Sigmoid colon (tissue), 7 donors: ENCODE measurements at places on chromosomes 2 and 18. TPM values are rescaled to one million over a fixed set of nuclear protein-coding genes. Genes with fewer than 3 reads are reported as not detected.

CAPN14 gene
- polyA plus RNA-seq, result not detected

DNA sequence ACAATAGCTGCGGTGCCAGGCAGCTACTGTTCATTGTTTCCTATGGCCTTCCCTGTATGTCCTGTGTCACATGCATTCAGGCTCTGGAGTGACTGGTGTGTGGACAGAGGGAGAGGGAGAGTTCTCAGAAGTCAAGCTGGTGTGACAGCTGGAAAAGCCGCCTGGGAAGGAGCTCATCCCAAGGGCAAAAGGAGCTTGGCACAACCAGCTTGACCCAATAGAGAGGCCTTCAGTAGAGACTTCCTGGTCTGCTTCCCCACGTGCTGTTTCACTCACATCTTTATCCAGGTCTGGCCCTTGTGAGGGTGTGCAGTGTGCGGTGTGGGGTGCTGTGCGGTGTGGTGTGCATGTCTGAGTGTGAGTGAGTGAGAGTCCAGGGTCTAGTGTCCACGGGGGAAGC lies 11.1 kb upstream of the NT5DC4 start:
- no peak for DNase-seq

DNA sequence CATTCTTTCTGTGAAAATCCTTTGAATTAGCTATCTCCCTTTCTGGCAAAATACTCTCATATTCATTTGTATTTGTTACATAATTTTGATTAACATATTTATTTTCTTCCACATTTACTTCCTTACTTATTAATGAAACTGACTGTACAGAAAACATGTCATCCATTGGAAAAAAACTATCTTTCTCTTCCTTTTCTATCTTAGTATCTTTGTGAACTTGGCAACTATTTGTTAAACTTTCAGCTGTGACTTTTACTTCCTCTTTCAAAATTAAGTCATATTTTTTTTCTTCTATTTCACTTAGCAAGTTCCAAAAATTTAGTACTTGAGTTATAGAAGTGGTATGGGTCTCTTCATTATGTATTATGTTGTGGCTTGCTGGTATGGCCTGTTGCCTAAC lies 2.6 kb downstream of the RAD51AP2 start:
- DNase-seq, result no peak

DNA sequence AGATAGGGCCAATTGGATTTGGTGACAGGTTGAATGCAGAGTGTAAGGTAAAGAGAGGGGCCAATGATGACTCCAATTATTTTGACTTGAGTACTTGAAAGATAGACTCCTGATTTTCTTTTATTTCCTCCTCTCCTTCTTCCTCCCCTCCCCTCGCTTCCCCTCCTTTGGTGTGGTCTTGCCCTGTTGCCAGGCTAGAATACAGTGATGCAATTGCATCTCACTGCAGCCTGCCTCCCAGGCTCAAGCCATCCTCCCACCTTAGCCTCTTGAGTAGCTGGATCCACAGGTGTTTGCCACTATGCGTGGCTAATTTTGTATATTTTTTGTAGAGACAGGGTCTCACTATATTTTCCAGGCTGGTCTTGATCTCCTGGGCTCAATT lies 2.3 kb downstream of the DGUOK start:
- no peak for DNase-seq

- DNase-seq, result no peak
Measured at GRCh38 chr18:46243673-46244072, 139.5 kb downstream of the HAUS1 start.

DNA sequence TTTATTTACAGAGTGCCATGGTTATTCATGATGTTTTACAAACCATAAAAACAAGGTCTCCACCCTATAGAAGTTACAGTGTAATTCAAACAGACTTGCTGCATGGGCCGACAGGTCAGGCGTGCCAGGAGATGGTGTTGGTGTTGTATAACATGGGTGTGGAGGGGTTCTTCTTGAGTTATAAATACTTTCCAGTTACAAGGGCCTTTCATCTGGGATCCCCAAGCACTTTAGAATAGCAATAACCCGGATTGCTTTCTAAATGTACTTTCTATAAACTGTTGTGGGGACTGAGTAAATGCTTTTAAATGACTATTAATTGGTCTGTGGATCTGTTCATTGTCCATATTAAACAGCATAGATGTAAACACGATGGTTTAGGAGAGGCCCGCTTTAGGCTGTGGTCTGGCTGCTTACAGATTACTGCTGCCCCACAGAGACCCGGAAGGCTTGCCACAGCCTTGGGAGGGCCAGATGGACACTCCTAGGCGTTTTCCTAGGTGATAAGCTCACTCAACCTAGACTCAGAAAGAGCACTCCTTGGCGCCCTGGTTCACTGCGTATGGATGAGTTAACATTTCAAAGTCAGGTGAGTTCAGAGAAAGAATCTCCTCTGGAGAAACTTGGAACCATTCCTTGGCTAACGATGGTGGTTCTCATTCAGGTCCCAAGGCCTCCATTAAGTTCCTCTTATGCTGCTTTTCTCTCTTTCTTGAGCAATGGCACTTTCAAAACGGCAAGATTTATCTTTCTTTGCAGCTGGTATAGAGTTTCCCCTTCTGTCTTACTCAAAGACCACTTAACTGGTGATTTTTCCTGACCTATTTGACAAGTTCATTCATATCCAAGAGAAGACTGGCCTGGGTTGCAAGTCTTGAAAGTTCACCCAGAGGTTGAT lies 3.6 kb upstream of the KIAA2012 start:
- no peak for DNase-seq

- no peak for DNase-seq
Measured at GRCh38 chr2:123245156-123245555, 779.9 kb upstream of the CNTNAP5 start.

DNA sequence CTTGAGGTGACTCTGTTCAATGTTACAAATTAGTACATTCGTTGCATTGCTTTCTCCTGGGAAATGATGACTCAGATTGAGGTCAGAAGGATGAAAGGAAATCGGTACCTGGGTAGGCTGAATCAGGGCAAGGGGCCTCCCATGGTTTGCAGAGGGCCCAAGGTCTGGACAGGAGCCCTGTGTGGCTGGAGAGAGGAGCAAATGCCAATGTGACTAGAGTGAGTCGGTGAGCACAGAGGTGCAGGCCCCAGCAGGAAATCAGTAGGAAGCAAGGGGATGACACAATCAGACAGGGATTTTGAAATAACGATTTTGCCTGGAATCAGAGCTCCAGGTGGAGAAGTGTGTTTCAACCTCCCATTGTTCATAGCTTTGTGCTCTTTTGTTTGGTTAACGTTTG lies 118.9 kb downstream of the CCDC102B start:
- DNase-seq, result no peak

NMUR1 gene
- polyA plus RNA-seq, result not detected

- DNase-seq, result no peak
Measured at GRCh38 chr2:85129861-85130260, 3.3 kb upstream of the TCF7L1 start.

POTEJ gene
- polyA plus RNA-seq, result not detected

DNA sequence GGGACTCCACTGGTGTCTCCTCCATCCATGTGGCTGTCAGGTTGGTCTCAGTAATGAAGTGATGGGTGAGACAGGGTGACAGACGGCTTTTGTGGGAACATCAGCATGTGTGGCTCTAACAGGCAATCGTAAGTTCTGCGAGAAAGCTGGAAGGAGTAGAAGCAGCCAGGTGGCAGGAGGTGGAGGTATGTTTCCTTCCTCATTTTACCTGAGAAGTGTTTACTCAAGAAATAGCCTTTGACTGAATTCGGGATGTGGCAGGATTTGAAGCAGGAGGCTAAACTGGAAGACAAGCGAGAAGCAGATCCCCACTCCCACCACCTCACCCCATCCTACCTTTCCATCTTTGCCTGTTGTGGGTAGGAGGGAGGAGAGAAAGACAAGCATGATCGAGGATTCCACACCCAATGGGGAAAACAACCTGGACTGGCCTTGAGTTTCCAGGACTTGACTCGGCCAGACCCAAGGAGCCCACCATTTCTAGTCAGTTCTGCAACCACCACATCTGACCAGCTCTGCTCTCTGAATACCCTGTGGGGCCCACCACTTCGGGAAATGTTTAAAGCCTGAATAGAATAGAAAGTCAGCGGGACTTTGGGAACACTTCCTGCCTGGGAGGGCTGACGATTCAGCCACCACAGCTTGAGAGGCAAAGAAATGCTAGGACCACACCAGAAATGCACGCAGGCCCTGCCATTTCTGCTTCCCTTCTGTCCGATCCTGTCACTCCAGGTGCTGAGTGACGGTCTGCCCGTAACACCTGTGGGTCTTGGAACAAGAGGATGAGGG lies 1.2 kb downstream of the ABCG8 start:
- DNase-seq, result no peak

IL36B gene
- not detected for polyA plus RNA-seq

RTTN gene
- polyA plus RNA-seq, result 2.4 TPM

DNA sequence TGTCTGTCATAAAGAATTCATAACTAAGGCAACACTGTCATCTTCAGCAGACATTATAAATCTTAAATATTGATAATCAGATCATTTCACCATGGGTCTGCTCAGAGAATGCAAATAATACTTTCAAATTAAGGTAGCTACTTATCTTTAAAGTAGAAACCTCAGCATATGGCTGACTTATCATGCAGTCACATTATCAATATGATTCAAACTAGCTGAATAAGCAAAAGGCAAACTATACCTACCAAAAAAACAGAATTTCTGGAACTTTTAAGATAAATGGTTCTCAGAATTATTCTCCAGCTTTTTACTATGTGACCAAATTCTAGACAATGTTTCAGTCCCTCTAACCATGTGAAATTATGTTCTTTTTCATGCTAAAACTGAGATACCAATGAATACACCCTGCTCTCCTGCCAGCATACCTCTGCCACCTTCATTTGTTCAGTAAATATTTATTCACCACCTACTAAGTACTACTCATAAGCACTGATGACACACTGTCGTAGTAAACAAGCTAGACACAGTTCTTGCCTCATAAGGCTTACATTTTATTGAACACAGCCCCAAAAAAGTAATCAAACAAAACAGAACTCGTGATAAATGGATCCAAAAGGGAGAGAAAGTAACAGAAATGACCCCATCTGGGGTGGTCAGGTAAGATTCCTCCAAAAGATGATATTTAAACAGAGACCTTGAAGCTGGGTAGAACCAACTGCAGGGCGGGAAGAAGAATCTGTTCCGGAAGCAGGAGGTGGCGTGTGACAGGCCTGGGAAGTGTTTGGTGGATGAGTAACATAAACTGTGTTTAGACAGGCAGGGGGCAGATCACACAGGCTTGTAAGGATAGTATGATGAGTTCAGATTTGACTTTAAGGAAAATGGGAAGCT lies 17.7 kb downstream of the SPIRE1 start:
- DNase-seq, result no peak

ASXL3 gene
- polyA plus RNA-seq, result 0.92 TPM

DNA sequence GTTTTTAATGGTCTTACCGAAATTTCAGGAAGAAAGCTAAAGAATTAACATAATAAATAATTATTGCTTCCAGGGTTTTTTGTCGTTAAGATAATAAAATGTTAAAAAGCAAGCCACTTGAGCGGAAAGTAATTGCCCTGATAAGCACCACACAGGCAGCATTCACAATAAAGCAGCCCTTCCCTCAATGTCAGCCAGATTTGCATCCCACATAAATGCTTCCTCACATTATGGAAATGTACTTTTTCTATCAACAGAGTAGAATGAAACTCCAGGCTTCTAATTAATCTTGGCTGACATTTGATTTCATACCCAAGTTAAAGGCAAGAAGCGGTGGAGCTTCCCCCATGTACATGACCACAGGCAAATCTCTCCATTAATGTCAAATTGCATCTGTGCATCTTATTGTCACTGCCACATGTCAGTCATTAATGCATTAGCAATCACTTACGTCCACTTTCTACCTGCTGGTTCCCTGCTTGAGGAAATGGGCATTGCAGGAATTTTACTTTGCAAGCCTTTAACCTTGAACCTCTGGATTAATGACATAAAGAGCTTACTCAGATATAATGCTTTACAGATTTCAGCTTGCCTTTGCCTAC lies 26.2 kb downstream of the PTPRM start:
- no peak for DNase-seq

GRCh38 chr2:48343571-48344440 lies 186.1 kb upstream of the STON1 start:
- DNase-seq, result no peak

- no peak for DNase-seq
Measured at GRCh38 chr2:137963535-137964065, 673 bp upstream of the HNMT start.

DNA sequence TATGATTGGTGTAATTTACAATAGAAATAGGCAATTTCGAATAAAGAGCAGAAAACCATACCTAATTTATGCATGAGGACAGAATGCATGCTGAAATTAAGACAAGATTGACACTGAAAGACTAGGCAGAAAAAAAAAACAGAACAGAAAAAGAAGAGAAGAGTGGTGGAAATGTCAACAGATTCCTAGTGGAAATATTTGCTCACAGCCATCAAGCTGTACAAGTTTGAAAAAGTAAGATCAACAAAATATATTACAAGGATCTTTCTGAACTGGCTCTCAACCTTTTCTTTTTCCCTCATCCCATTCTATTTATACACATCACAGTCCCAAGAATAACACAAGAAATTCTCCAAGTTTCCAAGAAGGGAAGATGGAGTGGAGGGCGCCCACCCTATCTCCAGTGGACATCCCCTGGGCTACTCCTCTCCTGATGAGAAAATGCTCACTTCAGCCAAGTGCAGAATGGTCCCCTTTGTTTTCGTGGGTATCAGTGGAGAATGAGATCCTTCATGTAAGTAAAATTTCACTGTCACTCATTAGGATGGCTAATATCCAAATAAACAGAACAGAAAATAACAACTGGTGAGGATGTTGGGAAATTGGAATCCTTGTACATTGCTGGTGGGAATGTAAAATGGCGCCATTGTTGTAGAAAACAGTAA lies 51.0 kb upstream of the ZNF532 start:
- DNase-seq, result no peak

DNA sequence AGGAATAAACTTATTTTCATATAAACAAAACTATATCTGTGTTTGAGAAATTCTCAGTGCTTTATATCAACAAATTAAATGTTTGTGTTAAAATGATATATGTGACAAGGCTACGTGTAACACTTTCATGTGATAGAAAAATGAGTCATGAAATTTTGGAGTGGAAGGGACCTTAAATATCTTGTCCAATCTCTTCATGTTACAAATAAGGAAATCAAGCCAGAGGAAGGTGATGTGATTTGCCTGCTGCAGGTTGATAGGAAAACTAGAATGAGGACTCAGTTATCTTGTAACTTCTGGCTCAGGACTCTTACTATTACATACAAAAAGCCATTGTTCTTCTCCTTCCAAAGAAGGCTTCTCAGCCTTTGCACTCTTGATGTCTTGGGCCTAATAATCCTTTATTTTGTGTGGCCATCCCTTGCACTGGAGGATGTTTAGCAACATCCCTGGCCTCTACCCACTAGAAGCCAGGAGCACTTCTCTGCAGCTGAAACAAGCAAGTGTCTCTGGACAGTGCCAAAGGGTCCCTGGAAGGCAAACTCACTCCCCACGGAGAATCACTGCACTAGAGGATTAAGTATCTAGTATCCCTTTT lies 43.0 kb upstream of the NARS1 start:
- DNase-seq, result no peak

- DNase-seq, result no peak
Measured at GRCh38 chr2:25453199-25453905, 111.6 kb upstream of the DNMT3A start.

OXER1 gene
- polyA plus RNA-seq, result 1.8 TPM

NFATC1 gene
- polyA plus RNA-seq, result 2.4 TPM
